ENCODE measurements at places on chromosomes 1 and 21.
A peak's percentile ranks its signal among the peaks of the same experiment; 100 is the strongest.

- DNase-seq: peak; percentile 81
These were observed 13.5 kb downstream of the CYP4B1 start for GRCh38 chr1:46812065-46812963.

DNA sequence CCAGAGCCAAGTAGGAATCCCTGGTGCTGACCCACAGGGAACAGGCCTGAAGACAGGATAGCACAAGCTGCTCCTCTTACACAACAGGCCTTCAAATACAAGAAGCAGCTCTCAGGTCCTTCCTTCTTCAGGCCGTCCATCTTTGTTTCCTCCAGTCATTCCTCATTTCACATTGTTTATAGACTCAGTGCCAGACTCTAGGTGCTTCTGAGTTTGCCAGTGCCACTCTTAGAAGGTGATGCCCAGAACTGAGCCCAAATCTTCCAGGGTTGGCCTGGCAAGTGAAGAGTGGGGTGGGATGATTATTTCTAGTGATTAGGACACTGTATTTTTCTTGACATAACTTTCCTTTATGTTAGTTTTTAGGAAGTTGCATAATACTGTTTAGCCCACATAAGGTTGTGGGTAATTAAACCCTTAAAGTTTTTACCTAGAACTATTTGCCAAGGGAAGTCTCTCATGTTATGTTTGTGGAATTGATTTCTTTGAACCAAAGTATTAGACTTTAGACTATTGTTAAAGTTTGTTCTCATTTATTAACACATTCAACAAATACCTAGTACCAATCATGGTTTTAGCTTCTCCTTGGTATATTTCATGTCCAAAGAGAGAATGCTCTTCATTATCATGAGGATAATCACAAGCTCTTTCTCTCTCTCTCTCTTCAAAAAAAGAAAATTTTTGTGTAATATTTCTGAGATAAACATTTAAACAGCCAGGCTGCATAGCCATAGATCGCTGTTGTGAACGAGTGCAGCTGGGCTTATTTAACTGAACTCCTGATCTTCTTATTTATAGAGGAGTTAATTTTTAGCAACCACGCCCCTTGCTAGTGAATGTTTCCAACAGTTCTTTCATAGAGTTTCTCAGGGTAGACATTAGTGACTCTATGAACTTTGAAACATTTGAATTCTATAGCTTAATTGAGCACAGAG lies 47.7 kb downstream of the PGM1 start:
- no peak for DNase-seq

DNA sequence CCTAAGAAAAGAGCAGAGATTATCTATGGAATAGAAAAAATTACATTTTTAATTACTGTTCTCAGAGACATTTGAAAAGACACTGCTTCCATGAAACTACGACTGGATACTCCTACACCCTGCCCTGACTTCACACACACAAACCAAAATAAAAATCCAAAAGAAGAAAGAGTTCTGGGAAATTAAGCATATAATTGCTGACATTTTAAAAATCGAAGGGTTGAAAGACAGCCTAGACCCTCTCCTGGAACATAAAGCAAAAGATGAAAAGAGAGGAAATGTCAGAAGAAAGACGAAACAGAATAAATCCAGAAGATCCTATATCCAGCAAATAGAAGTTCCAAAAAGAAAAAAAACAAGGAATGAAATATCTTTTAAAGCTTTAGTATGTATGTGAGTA lies 32.8 kb upstream of the EEIG2 start:
- no peak for DNase-seq

- no peak for DNase-seq
These were observed 603.3 kb downstream of the PTPRC start for GRCh38 chr1:199242147-199242546.

DNA sequence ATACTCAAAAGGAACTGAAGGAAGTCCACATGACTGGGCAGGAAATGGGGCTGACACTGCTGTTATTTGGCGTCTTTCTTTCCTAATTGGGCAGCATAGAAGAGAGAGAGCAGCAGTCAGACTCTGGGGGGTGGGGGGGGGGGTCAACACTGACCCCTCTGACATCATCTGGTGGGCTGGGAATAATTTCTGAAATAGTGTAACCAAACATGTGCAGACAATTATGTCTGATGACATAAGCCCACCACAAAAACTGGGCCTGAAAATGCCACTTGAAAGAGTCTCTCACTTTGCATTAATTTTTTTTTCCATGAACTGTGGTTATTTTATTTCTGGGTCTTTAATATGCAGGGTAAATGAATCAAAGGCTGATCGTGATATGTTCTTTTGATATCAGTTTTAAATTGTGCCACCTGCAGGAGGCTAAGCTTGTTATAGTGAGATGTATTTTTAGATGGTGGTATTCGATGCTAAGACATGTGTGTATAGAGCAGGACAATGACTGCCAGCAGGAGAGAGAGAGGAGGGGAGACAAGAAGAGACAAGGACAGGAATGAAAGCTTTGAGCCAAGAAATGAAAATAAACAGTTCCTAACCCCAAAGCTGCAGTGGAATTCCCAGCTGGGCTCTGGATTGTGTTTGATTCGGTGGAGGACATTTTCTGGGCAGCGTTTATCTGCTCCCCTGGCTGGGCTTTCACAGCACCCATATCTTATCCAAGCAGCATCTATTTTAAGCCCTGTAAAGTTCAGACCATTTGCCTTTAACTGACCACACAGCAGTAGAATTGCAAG lies 264.7 kb downstream of the PBX1 start:
- no peak for DNase-seq

Data from esophagus muscularis mucosa (tissue), 4 donors.